ENCODE measurements at places on chromosomes 13 and 19. TPM values are rescaled to one million over a fixed set of nuclear protein-coding genes. Genes with fewer than 3 reads are reported as not detected.

PLIN5 gene
- total RNA-seq: 0.14 TPM

EBI3 gene
- total RNA-seq: 3.1 TPM

LGALS4 gene
- total RNA-seq: 0.53 TPM

USHBP1 gene
- not detected for total RNA-seq

AP3D1 gene
- 85.7 TPM for total RNA-seq

EDNRB gene
- not detected for total RNA-seq

IL17D gene
- 1.0 TPM for total RNA-seq

CYP2A7 gene
- total RNA-seq: not detected

SHD gene
- total RNA-seq: not detected

CLC gene
- total RNA-seq: not detected

AMH gene
- total RNA-seq: 13.6 TPM

IL11 gene
- total RNA-seq: 115 TPM

PSG7 gene
- total RNA-seq: not detected

UBL3 gene
- total RNA-seq: 7.4 TPM

JAK3 gene
- 0.13 TPM for total RNA-seq

PRODH2 gene
- 0.25 TPM for total RNA-seq

ZNF761 gene
- 9.2 TPM for total RNA-seq

KLC3 gene
- total RNA-seq: 0.72 TPM

Data from A549 treated with CpdA at 1 μM for 4 hours (cell line).